Activated CD4-positive, alpha-beta T cell treated with anti-CD3 and anti-CD28 coated beads for 24 hours (primary cell): ENCODE measurements at places on chromosomes 3 and 15.

DNA sequence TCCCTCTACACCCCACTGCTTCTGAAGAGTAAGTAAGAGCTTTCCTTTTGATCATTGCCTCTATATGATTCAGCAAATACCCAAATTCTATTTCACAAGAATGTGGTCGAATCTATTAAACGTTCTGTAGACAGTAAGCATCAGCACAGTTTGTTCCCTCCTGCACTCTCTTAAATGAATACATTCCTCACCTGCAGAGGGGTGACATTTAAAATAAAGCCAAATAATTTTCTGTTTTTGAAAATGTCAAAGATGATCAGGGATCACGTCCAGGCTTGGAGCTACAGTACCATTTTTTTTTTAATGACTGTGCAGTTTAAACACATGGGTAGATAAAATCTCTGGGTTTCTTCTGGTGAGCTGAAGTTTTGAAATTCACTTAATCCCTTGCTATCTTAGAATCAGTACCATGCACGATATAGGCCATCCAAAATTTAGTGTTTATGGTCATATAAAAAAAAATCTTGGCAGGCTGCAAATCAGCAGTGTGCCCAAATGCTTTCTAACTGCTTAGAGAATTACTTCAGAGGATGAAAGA, 12.8 kb downstream of the PYDC2 start:
- no peak for DNase-seq

DNA sequence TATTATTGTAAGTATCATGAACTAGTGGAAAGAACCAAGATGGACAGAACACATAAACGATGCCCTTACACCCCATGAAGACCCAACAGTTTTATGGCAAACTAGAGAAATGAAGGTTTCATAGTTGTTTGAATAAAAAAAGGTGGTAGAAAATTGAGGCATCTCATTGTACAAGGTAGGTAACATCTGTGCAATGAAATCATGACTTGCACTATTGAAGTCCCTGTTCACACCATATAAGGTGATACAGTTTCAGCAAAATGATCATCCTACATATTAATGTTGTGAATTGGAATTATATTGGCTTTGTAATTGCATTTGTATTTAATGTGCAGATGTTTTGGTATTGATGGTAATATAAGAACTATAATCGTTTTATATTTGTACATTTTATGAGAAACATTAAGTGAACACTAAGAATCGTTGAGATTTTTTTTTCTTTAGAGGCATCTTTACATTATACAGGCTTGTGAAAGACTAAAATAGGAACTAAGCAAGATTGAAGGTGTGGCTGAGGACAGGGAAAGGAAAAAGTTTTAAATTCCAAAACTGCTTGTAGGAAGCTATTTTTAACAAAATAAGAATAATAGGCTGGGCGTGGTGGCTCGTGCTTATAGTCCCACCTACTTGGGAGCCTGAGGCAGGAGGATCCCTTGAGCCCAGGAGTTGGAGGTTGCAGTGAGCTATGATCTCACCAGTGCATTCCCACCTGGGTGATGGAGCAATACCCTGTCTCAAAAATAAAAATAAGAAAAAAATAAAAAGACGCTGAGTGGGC, 48.5 kb downstream of the CGNL1 start:
- DNase-seq, result no peak

DNA sequence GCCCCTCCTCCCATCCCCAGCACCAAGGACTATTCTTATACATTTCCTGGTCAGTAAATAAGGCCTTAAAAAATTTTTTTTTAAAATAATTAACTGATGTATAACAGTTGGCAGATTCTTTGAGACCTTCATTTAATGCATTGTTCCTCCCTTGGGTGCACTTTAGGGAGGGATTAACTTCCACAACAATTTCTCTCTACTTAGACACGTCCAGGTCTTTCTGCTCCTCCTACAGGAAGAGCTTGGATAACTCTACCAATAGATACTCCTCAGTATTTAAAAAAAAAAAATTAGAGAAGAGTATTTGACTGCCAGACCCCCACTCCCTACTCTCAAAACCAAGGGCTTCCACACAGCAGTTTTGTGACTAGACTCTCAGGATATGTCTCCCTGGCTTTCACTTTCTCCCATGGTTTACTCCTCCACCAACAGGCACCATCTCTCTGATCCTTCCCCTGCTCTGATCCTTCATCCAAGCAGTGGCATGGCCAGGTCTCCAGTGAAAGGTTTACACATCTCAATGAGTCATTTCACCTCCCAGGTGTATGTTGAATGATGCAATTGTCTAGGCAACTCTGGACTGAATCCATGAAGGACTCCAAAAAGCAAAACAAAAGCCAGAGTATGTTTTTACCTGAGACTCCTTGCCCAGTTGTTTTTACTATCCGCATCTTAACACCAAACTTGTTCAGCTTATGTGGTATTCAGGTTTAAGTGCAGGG, 7.4 kb downstream of the ZIC4 start:
- no peak for DNase-seq

GRCh38 chr3:38138349-38139190, at the start of gene MYD88:
TSS of gene MYD88 (plus strand) at chr3:38138661. CDS start at chr3:38138701, 40 bp downstream.
- peak; percentile 75 for DNase-seq

- no peak for DNase-seq
Measured at GRCh38 chr3:154193000-154193615, 71.9 kb downstream of the ARHGEF26 start.

GRCh38 chr3:107650788-107651187, 128.0 kb downstream of the BBX start:
- no peak for DNase-seq

GRCh38 chr15:76324066-76324465, 12.5 kb upstream of the ISL2 start:
- DNase-seq, result no peak

DNA sequence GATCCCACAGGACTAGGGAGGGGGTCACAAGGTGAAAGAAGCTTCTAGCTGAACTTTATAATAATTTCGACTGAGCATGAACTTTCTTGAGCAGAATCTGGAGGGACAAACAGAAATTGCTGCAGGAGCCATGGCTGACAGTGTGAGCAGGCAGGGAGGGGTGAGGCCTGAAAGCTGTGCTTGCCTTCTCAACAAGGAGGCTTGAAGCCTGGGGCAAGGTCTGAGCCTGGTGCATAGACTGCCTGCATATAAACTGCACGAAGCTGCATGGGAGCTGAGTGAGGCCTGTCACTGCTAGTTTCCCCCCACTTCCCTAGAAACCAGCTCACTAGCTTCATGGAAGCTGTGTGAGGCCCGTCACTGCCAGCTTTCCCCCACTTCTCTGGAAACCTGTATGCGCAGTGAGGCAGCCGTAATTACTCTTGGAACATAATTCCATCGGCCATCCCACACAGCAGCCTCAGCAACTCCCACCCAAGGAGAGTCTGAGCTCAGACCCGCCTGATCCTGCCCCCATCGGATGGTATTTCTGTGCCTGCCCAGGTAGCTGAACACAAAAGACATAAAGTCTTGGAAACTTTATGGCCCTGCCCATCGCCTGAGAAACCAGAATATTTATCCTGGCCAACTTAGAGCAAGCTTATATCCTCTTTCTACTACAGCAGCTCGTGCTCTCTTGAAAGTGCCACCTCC, 136.5 kb downstream of the PLCH1 start:
- DNase-seq, result no peak

- DNase-seq, result no peak
Measured at GRCh38 chr3:24595796-24596195, 101.1 kb upstream of the THRB start.

DNA sequence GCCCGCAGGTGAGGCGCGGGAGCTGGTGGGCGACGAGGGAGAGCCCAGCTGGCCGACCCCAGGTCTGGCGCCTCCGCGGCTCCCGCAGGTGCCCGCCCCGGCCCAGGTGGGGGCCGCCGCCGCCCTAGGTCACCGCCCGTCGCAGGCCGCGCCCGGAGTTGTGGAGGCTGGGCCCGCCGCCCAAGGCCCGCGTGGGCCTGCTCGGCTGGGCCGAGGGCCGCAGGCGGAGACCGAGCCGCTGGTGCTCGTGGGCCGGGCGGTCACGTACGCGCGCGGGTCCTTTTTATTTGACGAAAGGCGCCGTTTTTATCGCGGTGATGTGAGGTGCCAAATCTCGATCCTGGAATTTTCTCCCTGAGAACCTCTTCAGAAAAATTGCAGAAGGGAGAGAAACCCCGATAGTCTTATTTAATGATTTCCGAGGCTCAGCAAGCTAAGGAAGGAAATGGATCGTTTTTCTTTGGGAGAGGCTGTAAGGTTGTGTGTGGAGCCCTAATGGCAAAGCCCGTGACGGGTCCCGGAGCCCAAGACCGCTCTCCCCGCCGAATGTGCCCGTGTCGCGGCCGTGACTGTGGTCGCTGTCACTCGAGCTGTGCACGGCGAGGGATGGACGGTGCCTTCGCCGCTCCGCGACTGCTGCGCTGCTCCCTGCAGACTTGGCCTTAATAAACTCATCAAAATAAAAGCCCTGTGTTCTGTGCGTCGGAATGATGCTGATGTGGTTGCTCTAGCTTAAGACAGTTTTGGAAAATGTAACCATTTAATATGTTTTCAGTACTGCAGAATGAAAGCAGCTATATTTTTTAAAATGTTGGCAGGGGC, 612 bp downstream of the APPL1 start:
- DNase-seq, result no peak

DNA sequence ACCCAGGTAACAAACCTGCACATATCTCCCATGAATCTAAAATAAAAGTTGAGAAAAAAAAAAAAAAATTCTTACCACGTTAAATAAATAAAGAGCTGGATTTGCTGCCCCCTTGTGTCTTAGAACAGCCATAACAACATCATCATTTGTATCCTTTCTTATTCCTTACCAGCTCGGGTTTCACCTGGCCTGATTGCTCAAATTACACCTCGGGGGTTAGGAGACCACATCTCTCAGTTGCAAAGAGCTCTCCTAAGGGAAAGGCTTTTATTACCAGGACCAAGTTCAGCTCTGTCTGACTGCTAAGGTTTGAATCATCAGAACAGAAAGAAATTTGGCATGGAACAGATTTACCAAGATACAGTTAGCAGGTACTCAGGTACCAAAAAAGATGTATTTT, 25.8 kb upstream of the RPL39L start:
- peak; percentile 39 for DNase-seq

DNA sequence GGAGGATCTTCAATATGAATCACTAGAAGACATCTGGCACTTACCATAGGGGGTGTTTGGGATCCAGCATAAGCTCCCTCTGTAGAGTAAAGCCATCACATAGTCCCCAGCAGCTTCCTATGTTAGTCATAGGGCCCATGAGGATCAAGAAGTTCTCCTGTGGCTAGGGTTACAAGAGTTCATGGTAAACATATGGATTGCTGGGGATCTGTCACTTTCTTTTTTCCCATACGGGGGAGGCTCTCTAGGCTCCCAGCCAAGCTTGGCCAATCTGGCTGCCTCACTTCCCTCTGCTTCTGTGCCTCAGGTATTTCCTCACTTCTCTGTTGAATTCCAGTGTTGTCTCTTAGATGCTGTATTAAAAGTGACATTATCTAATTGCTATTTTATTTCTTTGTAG, 597.9 kb downstream of the PDCD6IP start:
- DNase-seq, result no peak

DNA sequence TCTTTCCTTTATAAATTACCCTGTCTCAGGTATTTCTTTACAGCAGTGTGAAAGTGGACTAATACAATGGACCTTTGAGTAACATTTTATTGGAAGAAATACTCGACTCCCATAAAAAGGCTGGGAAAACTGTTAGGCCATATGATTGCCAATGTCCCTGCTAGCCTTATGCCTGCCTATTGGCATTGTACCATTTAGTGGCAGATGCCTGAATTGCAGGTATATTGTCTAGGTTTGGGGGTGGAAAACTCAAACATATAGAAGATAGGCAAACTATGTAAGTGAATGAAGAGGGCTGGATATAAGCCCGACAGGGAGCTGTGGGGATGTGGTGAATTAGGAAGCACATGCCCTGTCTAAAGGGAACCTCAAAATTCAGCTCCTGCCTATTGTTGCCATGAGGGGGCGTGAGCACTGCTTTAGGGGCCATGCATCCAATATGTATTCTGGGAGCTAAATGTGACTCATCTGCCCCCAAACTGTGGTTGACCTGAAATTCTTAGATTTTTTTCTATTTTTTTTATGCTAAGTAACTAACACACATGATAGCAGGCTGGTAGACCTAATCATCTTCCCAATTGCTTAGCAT, 65.2 kb upstream of the TRA2B start:
- no peak for DNase-seq

DNA sequence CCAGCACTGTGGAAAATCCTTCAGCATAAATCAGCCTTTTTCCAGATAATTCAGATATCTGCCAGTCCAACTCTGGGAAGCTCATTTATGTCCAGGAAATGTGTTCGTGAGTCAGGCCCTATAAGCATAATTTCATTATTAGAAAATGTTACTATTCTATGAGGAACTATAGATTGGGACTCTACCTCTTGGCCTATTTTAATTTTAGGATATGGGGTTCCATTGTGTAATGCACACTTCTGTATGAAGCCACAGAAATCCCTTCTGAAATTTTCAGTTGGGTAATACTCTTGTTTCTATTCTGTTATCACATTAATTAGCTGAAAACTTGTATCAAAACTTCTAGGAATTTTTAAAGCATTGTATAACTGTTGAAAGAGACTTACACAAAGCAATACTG, 43.9 kb upstream of the IL12A start:
- no peak for DNase-seq

DNA sequence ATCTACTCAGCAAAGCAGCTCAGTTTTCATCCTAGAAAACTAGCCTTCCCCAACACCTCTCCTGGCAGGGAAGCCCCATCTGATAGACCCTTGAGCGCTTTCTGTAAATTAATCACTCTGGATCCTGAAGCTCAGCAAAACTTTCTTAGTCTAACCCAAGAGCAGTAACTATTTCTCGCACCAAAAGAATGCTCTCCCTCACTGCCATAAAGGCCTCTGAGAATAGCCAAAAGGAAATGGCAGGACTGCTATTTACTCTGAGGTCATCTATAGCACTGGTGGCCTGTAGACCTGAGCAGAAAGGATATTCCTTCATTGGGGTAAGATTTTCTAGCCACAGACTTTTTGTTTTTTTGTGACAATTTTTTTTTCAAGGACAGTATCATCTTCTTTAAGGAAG, 345.8 kb upstream of the ADAMTS9 start:
- DNase-seq, result no peak

GRCh38 chr15:99438691-99439523, 126.9 kb upstream of the MEF2A start:
- no peak for DNase-seq

GRCh38 chr15:31347067-31347975, 20.7 kb downstream of the KLF13 start:
- peak; percentile 68 for DNase-seq

DNA sequence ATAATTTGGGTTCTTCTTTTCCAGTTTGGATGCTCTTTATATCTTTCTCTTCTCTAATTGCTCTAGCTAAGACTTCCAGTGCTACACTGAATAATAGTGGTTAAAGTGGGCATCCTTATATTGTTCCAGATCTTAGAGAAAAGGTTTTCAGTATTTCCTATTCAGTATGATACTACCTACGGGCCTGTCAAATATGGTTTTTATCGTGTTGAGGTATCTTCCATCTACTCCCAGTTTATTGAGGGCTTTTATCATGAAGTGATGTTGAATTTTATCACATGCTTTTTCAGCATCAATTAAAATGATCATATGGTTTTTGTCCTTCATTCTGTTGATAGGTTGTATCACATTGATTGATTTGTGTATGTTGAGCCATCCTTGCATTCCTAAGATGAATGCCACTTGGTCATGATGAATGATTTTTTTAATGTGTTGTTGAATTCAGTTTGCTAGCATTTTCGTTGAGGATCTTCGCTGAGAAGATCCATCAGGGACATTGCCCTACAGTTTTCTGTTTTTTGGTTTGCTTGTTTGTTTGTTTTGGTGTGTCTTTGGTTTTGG, 3.0 kb upstream of the LRRC34 start:
- DNase-seq, result no peak
